ENCODE measurements at places on chromosomes 2 and 18. TPM values are rescaled to one million over a fixed set of nuclear protein-coding genes. Genes with fewer than 3 reads are reported as not detected.

GRCh38 chr2:6576302-6576701, 289.4 kb downstream of the CMPK2 start:
- DNase-seq: no peak

GRCh38 chr2:135825550-135826176, 11.3 kb downstream of the LCT start:
- no peak for DNase-seq

GRCh38 chr2:29562319-29562718, 359.1 kb downstream of the ALK start:
- no peak for DNase-seq

Gene SPATA3
- polyA plus RNA-seq: not detected

Gene REG3G
- polyA plus RNA-seq: not detected

Gene WNT6
- not detected for polyA plus RNA-seq

DNA sequence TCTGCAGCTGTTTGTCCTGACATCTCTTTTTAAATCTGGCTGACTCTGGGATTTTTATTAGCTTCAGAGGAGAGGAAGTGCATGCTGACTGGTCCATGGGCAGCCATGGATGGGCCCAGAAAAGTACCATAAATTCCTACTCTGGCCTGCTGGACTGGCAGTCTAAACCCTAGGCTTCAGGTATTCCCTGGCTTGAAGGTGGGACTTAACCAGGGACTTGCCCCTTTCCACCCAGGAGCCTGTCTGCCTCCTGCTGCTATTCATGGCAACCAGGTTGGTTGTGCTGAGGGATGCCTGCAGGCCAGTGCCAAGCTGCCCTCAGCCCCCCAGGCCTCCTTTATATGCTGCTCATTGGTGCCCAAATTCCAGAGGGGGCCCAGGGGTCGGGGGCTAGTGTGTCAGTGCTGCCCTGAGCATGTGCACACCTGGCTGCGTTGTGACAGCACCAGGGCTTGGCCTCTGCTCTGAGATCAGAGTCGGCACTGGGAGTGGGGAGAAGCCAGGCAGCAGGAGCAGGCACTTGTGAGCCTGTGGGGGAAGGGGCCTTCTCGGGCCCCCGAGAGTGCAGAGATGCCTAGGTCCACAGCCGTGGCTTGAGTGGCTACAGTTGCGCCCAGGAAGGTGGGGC, 195.7 kb upstream of the TFPI start:
- DNase-seq: no peak

- no peak for DNase-seq
Measured at GRCh38 chr2:118521960-118522359, 325.5 kb downstream of the EN1 start.

DNA sequence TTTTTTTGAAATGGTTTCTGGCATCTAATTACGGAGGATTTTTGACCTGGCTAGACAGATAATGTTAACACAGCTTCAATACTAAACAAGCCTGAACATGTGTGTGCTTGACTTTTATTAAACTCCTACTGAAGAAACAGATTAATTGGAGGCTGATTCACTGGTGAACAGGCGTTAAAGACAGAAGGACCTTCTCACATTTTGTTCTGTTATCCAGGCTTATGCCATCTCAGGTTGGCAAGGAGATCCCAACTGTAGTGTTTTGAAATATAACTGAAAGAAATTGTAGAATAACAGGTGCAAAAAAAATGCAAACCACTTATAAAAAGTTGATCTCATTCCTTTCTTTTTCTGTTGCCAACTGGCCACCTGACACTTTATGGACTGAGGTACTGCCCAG, 269.6 kb downstream of the ARHGAP15 start:
- DNase-seq: no peak

Gene MOB1A
- polyA plus RNA-seq: 145 TPM

Gene DSG2
- not detected for polyA plus RNA-seq

DNA sequence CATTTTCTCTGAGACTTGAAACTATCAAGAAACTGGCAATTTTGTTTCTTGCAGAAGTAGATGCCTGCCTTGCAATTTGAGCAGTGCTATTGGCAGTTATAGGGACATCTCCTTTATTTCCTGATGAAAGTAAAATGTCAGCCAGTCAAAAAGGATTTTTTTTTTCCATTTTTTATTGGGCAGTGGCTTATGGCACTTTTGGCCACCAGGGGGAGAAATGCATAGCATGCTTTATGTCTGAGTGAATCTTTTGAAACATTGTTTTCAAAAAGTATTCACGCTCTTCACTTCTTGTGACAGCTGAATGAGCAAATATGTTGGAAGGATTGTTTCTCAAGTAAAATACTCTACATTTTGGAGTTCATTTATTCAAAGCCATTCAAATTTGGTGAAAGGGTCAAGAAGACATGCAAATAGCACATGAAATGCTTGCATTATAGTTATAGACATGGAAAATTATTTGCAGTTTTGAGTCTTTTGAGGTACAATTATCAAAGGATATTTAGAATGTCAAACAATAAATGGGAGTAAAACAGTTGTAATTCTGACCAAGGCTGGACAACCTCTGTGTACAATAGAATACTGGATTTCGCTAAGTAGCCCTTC, 491.0 kb downstream of the CDH2 start:
- DNase-seq: no peak

DNA sequence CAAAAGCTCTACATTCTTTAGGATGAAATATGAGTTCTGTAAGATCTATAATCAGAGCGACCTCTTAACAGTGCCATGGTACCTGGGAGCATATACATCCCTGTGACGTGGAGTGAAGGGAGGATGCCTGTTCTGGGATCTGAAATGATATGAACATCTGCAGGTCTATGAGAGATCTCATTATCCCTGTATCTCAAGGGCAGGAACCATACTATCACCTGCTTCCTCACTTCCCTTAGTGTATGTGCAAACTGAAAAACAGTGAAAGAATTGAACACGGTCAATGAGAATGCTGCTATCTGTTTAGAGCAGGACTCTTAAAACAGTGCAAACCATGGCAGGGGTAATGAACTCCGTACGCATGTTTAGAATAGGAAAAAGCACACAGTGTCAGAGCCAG, 364.0 kb downstream of the LPIN1 start:
- no peak for DNase-seq

Gene GKN2
- polyA plus RNA-seq: not detected

- DNase-seq: no peak
Measured at GRCh38 chr18:53191634-53192033, 851.6 kb downstream of the DCC start.

GRCh38 chr18:23196119-23197007, 61.1 kb downstream of the CABLES1 start:
- DNase-seq: no peak

- no peak for DNase-seq
Measured at GRCh38 chr18:49352321-49352720, 108.1 kb downstream of the DYM start.

Gene ACADL
- not detected for polyA plus RNA-seq

Gene NTSR2
- not detected for polyA plus RNA-seq

DNA sequence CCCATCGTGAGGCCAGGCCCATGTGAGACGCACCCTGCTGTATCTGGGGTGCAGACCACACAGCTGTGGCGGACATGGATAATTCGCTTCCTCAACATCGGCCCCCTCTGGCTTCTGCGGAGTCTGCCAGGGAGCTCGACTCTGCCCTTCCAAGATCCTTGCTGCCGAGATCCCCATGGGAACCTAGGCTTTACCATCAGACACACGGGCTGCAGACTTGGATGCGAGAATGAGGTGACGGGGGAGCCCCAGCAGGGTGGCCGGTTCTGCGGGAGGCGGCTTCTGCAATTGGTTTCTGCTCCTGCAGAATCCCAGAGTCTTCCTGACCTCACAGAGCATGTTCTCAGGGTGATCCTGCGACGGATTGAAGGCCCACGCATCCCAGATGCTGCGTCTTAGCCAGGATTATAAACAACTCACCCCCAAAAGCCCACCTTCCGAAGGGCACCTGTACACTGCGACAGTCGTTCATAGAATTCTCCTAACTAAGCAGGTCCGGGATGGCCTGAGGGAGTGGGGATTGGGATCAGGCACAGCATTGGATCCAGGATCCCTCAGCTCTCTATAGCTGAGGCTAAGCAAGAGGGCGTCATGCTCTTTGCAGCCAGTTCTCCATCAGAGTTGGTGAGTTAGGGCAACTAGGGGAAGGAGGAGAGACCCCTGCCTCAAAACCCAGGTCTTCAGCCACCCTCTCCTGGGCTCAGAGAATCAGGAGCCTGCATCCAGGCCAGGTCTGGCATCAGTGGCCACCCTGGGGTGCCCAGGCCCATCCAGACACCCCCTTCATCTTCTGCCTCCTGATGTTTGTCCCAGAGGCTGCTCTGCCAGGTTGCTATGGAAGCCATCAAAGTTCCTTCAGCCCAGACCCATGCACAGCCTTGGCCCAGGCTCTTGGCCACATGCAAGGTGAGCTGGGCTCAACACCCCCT, 74.7 kb upstream of the SNTG2 start:
- no peak for DNase-seq

DNA sequence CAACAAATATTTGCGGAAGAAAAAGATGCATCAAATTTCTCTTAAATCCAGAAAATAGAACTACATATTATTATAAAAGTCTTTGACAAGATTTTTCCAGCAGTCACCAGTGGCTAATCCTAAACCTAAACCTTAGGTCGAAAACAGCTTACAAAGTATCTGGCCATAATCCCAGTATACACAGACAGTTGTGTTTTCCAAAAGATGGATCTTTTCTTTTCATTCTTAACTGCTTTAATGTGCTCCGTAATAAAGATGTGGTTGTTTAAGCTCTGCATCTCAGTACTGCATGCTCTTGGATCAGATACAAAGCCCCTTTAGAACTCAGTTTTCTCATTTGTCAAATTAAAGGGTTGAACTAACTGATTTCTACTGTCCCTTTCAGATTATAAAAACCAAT, 247.8 kb downstream of the TXNL1 start:
- DNase-seq: no peak

Gene CXCR1
- polyA plus RNA-seq: not detected

Gene RNMT
- 37.4 TPM for polyA plus RNA-seq

Gene GALNT13
- polyA plus RNA-seq: not detected

DNA sequence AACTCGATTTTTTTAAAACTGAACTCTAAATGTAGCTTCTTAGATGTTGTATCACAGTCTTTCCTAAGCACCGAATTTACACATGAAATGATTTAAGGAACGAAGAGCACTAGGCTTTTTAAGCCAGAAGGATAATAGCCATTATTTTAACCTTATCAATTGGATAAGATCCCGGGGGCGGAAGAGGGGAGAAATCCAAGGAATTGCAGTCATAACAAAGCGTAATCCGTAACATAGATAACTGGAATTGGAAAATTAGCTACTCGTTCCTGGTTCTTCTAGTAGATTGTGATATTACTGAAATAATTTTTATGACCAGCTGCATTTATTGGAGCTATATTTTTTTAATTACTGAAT, 988 bp upstream of the KANSL1L start:
- DNase-seq: no peak

GRCh38 chr2:32200814-32201213, 35.1 kb downstream of the SLC30A6 start:
- DNase-seq: no peak

Gene SAP130
- 12.1 TPM for polyA plus RNA-seq

DNA sequence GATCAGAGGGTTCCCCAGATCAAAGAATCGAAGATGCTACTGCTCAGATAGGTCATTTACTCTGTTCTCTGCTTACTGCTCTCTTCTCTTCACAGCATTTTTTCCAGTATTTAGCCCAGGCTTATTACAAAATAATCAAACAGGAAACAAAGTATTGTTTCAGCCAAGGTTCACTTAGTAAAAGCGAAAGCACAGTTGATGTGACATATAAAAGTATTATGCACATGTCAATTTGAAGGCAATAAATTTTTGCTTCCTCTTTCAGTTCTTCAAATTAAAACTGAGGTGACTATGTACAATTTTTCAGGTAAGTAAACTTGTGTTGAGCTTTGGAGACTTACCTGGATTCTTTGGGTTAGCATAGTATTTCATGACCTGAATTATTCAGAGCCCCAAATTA, 262.8 kb upstream of the CHST9 start:
- no peak for DNase-seq

DNA sequence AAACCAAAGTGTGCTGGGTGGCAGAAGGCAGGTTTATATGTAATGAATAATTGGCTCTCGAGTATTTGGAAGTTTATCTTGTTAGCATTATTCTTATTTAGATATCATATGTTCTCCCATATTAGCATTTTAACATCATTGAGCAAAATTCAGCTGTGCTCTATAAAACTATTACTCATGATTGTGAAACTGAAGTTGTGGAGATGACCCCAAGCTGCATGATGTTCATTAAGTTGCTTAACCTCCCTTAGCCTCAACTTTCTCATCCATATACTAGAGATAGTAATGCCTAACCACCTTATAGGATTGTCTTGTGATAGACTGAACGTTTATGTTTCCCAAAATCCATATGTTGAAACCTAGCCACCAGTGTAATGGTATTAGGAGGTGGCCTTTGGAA, 346.3 kb downstream of the SATB2 start:
- DNase-seq: no peak

DNA sequence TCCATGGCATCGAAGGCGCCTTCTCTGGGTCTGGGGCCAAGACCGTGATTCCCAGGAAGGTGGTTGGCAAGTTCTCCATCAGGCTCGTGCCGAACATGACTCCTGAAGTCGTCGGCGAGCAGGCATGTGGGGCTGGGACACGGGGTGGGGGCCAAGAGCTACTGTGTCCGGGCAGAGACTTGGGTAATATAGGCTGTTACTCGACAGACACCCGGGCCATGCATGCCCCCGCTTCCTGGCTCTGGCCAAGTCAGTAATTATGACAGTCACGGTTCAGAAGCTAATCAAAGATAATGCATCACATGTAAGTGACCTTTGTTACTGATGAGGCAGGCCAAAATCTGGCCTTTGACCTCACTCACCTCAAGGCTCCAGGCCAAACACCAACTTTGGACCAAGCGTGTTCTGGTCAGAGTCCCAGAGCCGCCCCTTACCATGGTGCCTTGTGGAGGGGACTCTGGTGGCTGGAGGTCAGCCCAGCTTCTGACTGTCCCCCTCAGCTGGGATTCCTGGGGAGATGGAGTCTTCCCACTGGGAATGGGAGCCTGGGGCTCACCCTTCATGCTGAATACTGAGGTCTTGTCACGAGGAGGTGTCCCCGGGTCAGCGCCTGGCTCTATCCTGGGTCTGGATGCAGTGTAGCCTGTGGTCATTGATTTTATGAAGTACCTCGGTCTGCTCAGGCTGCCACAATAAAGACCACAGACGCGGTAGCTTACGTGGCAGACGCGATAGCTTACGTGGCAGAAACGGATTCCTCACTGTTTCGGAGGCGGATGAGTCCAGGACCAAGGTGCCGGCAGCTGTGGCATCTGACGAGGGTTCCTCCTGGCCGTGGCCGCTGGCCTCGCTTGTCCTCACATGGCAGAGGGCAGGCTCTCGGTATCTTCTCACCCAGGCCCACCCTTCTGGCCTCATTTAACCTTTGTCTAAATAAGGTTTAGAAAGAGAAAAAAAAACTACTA, 17.7 kb upstream of the CNDP1 start:
- DNase-seq: no peak

All from naive thymus-derived CD8-positive, alpha-beta T cell (primary cell).